Mesenteric fat pad (tissue), 1 donor: ENCODE measurements at places on chromosomes 11 and 22. TPM values are rescaled to one million over a fixed set of nuclear protein-coding genes. Genes with fewer than 3 reads are reported as not detected.

- no peak for DNase-seq
These were observed 1.5 kb downstream of the LRFN4 start for GRCh38 chr11:66858186-66858938.

Gene GAL3ST1
- total RNA-seq: not detected

GRCh38 chr11:68298659-68299516, 13.5 kb upstream of the LRP5 start:
- DNase-seq: no peak

DNA sequence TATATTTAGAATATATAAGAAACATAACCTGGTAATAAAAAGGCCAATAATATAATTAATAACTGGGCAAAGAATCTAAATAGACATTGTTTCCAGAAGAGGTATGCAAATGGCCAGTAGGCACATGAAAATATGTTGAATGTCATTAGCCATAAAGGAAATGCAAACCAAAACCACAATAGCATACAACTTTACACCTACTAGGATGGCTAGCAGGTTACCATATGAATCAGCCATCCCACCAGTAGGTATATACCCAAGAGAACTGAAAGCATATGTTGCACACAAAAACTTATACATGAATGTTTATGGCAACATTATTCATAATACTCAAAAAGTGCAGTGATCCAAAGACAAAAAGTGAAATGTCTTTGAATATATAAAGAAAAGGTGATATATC, 2.7 kb upstream of the OR2D2 start:
- no peak for DNase-seq

DNA sequence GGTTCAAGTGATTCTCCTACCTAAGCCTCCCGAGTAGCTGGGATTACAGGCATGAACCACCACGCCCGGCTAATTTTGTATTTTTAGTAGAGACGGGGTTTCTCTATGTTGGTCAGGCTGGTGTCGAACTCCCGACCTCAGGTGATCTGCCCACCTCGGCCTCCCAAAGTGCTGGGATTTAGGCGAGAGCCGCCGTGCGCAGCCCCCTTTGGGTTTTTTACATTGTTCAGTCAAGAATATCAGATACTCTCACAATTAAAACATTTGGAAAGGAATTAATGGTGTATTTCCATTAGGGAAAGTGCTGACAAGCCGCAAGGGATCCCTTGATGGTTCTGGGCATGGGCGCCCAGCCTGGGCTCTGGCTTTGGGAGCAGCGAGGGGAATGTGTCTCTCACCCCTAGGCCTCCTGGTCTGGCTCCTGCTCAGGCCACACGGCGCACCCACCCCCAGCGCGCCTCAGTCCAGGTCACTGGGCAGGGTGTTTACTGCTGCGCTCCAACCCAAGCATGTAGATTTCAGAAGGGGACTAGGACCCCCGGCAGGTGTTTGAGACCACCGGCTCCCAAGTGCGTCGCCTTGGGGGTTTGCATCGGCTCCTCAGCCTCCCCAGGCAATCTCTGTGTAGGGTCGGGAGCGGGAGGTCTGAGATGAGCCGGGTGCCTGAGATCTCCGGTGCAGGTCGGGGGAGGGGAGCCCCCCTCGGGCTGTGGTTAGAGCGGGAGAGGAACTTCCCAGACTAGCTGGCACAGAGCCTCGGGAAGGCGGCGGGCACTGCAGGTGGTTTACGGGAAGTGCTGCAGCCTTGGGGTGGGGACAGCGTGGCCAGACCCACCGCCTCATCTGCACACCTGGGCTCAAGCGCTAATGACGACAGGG, 809 bp upstream of the IRF7 start:
- no peak for DNase-seq

DNA sequence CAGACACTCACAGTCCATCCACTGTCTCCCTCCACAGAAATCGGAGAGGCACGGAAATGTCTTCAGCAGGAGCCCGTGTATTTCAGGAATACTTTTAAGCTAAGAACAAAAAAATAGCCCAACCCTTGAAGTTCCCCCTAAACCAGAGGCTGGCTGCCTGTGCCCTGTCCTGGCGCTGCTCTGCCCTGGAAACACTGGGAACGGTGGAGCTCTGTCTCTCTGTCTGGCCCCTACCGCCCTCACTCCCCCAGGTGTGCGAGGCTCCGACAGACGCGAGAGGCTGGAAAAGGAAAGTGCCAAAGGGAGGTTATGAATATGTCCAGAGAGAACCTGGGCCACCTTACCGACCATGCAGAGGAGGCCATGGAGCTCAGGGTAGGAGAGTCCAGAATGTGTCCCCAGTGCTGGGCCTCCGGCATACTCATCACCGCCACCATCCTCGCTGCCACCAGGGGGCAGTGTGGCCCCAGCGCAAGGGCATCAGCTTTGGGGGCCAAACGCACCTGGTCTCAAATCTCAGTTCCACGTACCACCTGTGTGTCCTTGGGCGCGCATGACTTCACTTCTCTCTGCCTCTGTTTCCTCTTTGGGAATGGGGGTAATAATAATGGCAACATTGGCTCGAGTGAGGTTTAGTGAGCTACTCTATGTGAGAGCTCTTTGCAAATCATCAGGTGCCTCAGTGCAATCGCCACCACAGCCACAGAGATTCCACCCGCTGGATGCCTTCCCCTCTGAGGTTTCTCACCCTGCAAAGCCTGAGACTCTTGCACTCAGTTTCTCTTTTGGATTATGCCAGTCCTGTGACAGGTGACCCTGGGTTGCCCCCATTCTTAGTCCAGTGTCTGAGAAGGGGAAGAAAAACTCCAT, 10.4 kb upstream of the SLCO2B1 start:
- DNase-seq: peak; percentile 92

GRCh38 chr11:44229098-44229497, 80.8 kb downstream of the ALX4 start:
- no peak for DNase-seq

Gene GAL
- total RNA-seq: 1.4 TPM

DNA sequence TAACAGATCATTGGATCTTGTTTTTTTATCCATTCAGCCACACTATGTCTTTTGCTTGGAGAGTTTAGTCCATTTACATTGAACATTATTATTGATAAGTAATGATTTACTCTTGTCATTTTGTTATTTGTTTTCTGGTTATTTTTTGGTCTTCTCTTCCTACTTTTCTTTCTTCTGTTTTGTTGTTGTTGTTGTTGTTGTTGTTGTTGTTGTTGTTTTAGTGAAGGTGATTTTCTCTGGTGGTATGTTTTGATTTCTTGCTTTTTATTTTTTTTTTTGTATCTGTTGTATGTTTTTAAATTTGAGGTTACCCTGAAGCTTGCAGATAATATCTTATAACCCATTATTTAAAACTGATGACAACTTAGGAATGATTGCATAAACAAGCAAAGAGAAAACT, 28.6 kb downstream of the TAF1D start:
- no peak for DNase-seq

DNA sequence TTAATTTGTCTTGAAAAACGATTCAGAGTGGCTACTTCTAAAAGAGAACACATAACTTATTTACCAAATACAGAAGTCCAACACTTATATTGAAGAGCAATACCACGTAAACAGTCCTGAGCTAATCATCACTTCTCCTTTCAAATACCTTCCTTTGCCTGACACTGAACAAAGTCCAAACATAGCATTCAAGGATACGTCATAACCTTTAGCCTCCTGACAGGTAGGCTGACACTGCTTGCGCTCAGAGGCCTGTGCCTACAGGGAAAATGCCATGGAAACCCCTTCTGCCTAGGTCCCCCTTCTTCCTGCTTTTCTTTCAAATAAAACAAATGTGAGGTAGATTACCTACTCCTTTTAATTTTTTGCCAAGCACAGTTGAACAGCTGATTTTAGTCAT, 510.0 kb downstream of the INSC start:
- DNase-seq: no peak

Gene MS4A15
- not detected for total RNA-seq

- no peak for DNase-seq
These were observed 11.9 kb upstream of the TESMIN start for GRCh38 chr11:68763181-68763721.

GRCh38 chr22:30453731-30454510, 17.9 kb downstream of the SEC14L3 start:
- DNase-seq: no peak

Gene POU2AF2
- total RNA-seq: not detected

GRCh38 chr11:67053896-67054329, 2.7 kb upstream of the RHOD start:
- DNase-seq: no peak

DNA sequence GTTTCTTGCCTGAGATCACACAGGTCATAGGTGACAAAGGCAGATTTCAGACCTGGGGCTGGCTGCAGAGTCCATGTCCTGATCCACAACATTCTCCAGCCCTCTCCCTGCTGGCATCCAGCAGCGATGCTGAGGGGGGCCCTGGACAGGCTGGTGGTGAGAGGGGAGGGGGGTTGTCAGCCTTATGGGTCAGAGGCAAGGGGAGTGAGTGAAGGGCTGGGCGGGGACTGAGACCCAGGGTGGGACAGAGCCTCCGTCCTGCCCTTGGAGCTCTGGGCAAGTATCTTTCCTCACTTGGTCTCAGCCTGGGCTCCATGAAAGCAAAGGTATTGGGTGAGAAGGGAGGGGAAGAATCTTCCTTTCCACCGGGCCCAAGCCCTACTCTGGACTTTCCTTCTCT, 66.7 kb upstream of the RASD2 start:
- DNase-seq: no peak

DNA sequence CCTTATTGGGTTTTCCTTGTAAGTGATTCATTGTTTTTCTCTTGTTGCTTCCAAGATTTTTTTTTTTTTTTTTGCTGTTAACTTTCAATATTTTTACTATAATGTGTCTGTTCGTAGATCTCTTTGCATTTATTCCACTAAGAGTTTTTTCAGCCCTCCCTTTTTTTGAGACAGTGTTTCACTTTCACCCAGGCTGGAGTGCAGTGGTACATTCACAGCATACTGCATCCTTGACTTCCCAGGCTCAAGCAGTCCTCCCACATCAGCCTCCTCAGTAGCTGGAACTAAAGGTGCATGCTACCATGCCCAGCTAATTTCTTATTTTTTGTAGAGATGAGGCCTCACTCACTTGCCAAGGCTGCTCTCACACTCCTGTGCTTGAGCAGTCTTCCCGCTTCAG, 1282.0 kb upstream of the CNTN5 start:
- DNase-seq: no peak

Gene CRYBB3
- not detected for total RNA-seq

DNA sequence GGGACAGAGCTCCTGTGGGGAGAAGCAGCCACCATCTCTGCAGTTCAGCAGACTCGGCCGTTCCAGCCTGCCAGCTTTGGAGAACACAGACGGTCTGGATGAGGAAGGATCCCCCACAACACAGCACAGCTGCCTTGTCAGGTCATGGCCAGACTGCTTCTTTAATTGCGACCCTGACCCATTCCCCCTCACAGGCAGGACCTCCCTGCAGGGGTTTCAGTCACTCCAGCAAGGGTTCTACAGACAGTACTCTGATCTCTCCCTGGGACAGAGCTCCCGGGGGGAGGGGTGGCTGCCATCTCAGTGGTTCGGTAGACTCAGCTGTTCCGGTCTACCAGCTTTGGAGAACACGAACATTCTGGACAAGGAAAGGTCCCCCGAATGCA, 173.5 kb downstream of the TTC28 start:
- DNase-seq: no peak

Gene OR4C45
- not detected for total RNA-seq

- DNase-seq: no peak
These were observed 2.6 kb upstream of the KMT5B start for GRCh38 chr11:68215524-68216170.

GRCh38 chr11:128152796-128153696, 434.3 kb downstream of the ETS1 start:
- no peak for DNase-seq

- no peak for DNase-seq
These were observed 31.5 kb upstream of the GLYATL1 start for GRCh38 chr11:58907780-58908179.

GRCh38 chr22:37343863-37344734, 61.8 kb downstream of the CYTH4 start:
- DNase-seq: no peak

Gene XKR3
- total RNA-seq: not detected

DNA sequence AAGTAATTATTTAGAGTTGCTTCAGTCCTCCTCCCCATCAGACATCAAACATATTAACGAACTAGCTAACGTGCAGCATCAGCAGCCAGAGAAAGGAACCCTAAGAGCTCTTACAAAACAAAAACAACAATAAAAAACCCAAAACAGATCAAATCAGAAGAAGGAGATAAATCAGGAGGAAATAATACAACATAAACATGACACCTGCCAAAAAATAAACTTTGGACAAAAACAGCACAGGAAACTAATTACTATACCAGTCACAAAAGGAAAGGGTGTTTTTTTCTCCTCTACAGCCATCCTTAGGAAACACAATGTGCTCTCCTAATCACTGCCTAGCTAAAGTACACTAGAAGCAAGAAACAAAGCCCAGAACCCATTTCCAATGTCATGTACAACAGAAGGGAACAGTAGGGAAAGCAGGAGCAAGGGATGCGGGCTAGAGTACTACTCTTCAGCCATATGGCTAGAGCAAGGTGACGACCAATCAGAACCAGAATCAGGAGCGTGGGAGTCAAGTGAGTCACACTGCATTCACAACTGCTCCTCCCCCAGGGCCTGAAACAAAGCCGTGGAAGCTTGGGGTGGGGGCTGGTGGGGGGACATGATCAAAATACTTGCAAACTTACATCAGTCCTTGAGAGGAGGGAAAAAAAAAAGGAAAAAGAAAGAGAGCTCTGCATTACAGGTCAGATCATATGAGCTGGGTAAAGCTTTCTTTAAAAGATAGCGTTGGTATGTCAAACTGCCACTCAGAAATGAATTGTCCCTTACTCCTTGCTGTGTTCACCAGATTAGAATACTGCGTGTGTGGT, 60.4 kb downstream of the LARGE2 start:
- no peak for DNase-seq

GRCh38 chr11:116938471-116939070, 101.1 kb upstream of the APOA1 start:
- no peak for DNase-seq

DNA sequence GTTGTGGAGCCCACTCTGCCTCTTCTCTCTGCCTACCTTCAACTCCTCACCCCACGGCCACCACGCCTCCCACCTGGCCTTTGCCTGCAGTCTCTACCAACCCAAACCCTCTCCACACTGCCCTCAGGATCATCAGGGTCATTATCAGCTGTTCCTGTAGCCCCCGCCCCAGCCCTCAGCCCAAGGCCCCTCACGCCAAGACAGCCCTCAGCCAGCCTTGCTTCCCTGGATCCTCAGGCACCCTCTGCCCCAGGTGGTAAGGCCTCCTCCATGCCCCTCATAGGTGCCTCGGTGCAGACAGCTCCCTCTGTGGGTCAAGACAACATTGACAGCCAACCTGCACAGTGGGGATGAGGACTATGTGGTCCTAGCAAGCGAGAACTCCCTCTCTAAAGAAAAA, 1.7 kb downstream of the SBF1 start:
- DNase-seq: no peak

DNA sequence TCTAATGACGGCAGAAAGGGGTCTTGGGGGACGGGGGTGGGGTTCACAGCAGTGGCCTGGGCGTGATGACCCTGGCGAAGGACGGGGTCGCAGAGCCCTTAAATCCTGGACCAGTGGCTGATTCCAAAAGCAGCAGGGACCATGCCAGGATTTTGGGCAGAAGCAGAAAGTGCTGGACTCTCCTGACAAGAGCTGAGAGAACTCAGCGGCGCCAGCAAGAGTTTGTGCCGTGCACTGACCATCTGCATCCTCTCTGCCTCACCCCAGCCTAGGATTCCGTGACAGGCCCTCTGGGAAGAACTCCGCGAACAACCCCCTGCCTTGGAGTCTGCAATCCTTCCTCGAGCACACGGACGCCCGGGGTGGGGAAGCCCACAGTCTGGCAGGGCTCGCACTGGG, 644 bp upstream of the NDUFV1 start:
- DNase-seq: no peak

Gene CRACR2B
- 6.8 TPM for total RNA-seq

Gene WNT7B
- total RNA-seq: not detected

Gene RFPL2
- not detected for total RNA-seq

- DNase-seq: no peak
These were observed 122.2 kb downstream of the ABTB2 start for GRCh38 chr11:34235591-34236071.

Gene DEPDC7
- 0.74 TPM for total RNA-seq
